GM06990 (cell line): ENCODE measurements at places on chromosomes 11 and 22.

DNA sequence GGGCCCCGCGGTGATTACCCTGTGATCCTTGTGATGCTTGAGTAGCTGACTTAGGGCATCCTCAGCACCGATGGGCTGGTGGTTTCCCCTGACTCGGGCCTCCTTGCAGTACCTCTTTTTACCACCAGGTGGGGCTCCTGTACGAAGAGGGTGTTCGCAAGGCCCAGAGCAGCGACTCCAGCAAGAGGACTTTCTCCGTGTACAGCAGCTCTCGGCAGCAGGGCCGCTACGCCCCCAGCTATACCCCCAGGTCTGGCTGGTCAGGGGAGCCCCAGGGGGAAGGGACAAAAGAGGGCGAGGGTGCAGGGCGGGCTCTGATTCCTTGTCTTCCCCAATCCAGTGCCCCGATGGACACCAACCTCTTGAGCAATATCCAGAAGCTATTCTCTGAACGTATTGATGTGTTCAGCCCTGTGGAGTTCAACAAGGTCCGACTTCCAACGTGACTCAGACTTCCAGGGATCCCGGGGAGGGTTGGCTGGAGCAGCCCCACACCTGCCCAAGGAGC lies 1.3 kb upstream of the TM7SF2 start:
- DNase-seq = peak; percentile 77

- DNase-seq = no peak
These were observed 8.3 kb downstream of the TRIM29 start for GRCh38 chr11:120129570-120129969.

- no peak for DNase-seq
These were observed 33.3 kb upstream of the GLYAT start for GRCh38 chr11:58765078-58765477.

- DNase-seq = peak; percentile 68
These were observed at the start of gene PDGFD for GRCh38 chr11:104164028-104164520. Gene PDGFD, minus strand, starts transcription at chr11:104164147.

GRCh38 chr11:78365381-78365792 lies 52.2 kb downstream of the GAB2 start:
- DNase-seq = no peak

GRCh38 chr11:70763606-70764005 lies 365.3 kb downstream of the CTTN start:
- DNase-seq = no peak

DNA sequence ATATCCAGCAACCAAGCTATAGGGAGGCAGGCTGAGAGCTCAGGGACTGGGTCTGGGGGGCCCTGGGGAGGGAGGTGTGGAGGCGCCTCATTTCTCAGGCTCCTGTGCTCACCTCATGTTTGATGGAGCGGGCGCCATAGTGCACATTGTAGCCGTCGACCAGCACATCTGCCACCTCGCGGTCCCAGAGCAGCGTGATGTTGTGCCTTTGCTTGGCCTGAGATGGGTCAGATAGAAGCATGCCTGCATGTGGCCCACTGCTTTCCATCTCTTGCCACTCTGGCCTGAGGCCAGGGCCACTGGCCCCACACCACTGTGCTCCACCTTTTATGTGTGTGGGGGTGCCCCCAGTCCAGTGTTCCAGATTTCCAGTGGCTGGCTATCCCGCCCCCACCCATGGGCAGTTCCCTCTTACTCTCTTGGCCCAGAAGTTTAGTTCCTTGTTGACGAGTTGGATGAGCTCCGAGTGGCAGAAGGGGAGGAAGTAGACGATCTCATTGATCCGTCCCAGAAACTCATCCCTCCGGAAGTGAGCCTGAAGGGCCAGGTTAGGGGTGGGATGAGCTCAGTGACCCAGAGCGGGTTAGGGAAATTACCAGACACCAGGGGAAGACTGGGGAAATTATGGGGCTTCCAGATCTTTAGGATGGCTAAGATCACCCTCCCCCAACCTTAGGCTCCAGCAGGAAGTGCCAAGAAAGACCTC lies 50.1 kb upstream of the PHOX2A start:
- DNase-seq = no peak

DNA sequence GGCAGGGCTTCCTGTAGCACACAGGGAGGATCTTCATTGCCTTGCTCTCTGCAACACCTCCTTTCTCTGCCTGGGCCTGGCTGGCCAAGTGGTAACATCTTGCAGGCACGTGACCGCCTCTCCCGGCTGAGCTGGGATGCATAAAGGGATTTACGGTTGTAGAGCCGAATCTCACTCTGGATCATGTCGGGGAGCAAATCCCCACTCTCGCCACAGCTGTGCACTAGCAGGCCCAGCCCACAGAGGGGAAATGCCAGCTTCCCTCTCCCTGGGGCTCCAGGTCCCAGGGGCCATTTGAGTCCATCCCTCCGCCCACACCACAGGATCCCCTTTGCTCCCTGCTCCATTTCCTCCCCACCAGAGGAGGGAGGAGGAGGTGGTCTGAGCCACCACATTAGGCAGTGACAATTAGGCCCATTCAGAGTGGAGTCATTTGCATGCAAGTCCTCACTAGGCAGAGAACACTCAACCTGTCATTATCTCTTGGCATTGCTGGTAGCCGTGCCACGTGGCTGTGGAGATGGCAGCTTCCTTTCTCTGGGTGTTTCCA lies 196.7 kb downstream of the DSCAML1 start:
- no peak for DNase-seq

DNA sequence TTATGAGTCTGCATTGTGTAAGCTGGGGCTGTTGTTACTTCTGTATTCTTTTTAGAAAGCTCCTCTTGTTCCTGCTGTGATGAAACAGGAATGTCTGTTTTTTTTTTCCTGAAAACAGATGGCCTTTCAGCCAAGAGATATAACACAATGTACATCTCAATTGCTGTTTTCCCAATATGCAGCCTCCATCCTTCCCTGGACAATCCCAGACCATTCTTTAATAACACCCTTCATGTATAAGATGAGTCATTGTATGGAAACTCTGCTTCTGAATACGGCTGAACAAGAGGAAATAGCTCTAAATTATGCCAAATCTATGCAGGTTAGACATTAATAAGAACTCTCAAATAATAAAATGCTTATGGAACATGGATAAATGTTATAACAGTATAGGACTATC lies 60.2 kb upstream of the LRRC4C start:
- DNase-seq = no peak

GRCh38 chr11:41399323-41399722 lies 60.1 kb downstream of the LRRC4C start:
- DNase-seq = no peak

- DNase-seq = no peak
These were observed 62.4 kb upstream of the IGLL5 start for GRCh38 chr22:22825213-22825593.

DNA sequence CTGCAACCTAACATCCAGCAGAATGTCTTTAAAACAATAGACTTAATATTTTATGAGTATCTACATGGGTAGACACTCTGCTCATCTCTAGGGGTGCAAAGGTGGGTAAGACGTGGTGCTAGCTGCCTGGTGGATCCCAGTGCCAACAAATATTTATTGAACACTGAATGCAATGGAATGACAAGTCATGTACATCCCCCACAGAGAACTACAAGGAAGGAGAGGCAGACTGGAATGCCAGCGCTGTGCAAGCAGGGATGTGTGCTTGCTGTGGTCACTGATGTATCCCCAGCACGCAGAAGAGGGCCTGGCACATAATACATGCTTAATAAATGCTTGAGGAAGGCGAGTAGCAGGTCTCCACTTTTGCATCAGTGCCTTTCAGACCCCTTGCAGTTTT lies 61.9 kb downstream of the CD6 start:
- no peak for DNase-seq

DNA sequence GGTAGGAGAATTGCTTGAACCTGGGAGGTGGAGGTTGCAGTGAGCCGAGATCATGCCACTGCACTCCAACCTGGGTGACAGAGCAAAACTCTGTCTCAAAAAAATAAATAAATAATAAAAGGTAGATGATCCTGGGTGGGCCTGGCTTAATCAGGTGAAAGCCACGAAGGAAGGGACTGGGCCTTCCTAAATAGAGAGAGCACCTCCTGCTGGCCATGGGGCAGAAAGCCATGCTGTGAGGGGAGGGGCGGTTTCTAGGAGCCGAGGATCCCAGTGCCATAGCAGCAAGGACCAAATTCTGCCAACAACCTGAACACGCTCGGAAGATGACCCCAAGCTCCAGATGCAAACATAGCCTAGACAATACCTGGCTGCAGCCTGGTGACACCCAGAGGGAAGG lies 24.5 kb upstream of the DGKZ start:
- DNase-seq = no peak

GRCh38 chr11:17171916-17172315 lies 35.9 kb downstream of the PIK3C2A start:
- DNase-seq = no peak

- DNase-seq = no peak
These were observed 23.3 kb downstream of the ZBTB16 start for GRCh38 chr11:114082767-114083181.

GRCh38 chr11:19777377-19778102 lies 64.9 kb downstream of the NAV2 start:
- peak; percentile 80 for DNase-seq

GRCh38 chr11:24391167-24391566 lies 105.7 kb upstream of the LUZP2 start:
- no peak for DNase-seq

DNA sequence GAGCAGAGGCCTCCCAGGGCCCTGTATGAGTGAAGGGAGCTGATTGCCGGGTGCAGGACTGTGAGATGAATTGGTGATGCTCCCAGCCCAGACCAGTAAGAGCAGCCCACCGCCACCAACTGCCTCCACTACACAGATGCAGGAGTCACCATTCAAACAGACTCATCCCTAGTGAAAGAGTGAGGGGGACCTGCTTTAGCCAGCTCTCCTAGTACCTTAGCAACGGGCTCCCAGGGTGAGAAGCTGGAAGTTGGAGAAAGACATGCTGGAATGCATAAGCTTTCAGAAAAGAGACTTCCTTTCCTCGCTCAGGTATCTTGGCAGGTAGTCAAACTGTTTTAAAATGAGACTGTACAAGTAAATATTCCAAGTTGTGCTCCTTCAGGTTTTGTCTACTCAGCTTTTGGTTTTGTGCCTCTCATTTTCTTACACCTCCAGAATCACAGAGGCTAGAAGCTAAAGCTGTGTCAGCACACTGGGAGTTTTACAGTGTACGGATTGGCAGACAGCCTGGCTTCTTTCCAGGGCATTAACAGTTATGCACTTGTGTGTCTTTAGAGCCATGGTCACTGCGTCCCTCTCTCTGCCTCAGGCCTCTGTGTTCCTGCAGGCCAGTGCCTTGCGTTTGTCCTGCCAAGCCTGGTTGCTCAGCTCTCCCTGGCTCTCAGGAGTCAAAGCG lies 146.2 kb downstream of the ATXN10 start:
- no peak for DNase-seq

- DNase-seq = no peak
These were observed 878.1 kb downstream of the BRD1 start for GRCh38 chr22:48949375-48950149.

GRCh38 chr11:104225047-104225446 lies 61.1 kb upstream of the PDGFD start:
- DNase-seq = no peak

- no peak for DNase-seq
These were observed 76.3 kb upstream of the TMEM45B start for GRCh38 chr11:129739339-129739738.

- DNase-seq = no peak
These were observed 43.2 kb downstream of the LMO1 start for GRCh38 chr11:8220261-8221045.

DNA sequence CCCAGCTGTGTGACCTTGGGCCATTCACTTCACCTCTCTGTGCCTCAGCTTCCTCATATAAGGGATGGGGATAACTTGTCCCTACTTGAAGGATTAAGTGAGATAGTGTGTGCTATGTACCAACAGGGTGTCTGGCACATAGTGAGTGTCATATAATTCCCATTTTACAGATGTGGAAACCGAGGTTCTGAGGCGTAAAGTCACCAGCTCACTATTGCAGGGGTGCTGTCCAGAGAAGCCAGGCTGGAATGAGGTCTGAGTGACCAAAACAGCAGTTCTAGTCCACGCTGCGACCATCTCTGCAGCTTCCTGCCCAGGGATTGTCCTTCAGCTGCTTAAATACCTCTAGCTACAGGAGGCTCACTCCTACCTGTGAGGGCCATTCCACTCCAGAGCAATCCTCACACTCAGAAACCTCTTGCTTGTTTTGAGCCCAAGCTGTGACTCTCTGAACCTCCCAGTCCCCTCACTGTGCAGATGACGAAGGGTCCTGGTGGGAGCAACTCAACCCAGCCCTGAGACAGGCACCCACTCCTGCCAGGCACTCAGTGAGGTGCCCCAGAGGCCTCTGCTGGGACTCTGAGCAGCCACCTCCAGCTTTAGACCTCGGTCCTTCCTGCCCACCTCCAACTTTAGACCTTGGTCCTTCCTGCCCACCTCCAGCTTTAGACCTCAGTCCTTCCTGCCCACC lies 5.8 kb downstream of the MB start:
- DNase-seq = no peak

GRCh38 chr11:86403458-86403857 lies 28.8 kb downstream of the CCDC81 start:
- no peak for DNase-seq

DNA sequence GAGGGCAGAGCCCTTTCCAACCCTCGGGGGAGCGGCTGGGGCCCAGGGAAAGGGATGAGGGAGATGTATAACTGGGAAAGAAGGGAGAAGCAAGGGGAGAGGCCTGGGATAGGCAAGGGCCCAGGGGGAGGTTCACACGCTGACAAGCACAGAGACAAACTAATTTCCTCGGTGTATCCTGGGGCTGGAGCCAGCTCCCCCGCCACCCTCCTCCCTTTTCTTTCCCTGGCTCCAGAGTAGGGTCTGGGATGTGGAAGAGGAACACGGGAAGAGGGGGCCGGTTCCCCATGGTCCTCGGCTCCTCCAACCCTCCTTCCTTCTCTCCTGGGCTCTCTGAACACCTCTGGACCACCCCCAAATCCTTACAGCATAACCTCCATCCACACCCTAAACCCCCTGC lies 6.9 kb downstream of the CLCF1 start:
- DNase-seq = no peak

- no peak for DNase-seq
These were observed 116.6 kb downstream of the TBC1D22A start for GRCh38 chr22:46879083-46879482.

DNA sequence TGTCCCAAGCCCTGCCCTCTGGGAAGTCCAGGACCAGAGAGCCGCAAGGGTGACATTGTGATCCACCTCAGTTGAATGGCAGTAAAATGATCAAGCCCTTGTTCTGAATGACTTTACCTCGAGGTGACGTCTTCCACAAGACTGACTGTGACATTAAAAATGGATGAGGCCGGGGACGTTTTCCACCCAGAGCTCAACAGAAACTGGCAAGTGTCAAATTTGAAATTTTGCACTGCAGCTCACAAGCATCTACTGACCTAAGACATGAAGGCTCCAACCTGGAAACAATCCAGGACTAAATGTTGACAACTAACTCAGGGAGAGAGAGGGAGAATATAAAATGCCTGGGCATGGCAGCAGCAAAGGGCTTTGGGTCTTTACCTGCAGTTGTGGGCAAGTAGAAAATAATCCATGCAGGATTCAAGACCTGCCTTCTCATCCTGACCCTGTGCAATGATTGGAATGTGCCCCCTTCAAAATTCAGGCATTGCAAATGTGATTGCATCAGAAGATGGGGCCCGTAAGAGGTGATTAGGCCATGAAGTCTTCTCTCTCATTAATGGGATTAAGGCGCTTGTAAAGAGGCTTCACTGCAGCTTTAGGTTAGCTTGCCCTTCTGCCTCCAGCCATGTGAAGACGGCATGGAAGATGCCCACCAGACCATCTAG lies 33.6 kb upstream of the CLMP start:
- DNase-seq = no peak

- no peak for DNase-seq
These were observed 3.3 kb downstream of the TANGO2 start for GRCh38 chr22:20024225-20024624.

- DNase-seq = no peak
These were observed 25.4 kb downstream of the TAF1D start for GRCh38 chr11:93715797-93716396.
